ENCODE measurements at places on chromosomes 12 and 14. TPM values are rescaled to one million over a fixed set of nuclear protein-coding genes. Genes with fewer than 3 reads are reported as not detected.

Gene C14orf119
- total RNA-seq = 55.3 TPM

DNA sequence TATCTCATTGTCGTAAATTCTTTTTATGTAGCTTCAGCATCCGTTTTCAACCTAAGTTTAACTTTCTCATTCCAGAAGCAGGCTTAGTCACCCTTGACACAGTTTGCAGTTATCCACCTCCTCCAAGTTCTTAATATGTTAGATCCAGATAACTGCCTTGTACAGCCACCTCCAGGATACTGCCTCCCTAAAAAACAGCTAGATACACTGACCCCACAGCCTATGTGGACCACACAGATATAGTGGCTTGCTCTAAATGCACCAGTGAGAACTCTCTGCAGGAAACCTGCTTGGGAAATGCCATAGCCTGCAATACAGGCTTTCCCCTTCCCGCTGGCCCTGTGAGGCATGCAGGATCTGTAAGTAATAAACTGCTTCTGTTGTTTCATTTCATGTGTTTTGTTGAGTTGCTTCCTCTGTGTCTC is 11.1 kb upstream of the RTL1 start:
- no peaks in the 10 kb centered on the region for H3K36me3 ChIP-seq
- H3K27me3 ChIP-seq = peaks cover 6% of the 10 kb centered on the region
- no peak for DNase-seq
- H3K4me3 ChIP-seq = no peak overlapping the region

Gene CCNT1
- total RNA-seq = 31.2 TPM

Gene AMN
- 19.8 TPM for total RNA-seq

- no peaks in the 10 kb centered on the region for H3K4me1 ChIP-seq
- no peak overlapping the region for H3K27ac ChIP-seq
- no peak overlapping the region for H3K4me3 ChIP-seq
Measured at GRCh38 chr12:102452605-102453004, 27.8 kb downstream of the IGF1 start.

Data from upper lobe of right lung (tissue), 1 donor.